Panc1 (cell line): ENCODE measurements at places on chromosomes 5 and 9. TPM values are rescaled to one million over a fixed set of nuclear protein-coding genes. Genes with fewer than 3 reads are reported as not detected.

The SLC6A3 gene
- 0.05 TPM for total RNA-seq

The SV2C gene
- not detected for total RNA-seq

The AQP3 gene
- 1.0 TPM for total RNA-seq

The SIT1 gene
- total RNA-seq, result not detected

The IL4 gene
- total RNA-seq, result not detected

The C6 gene
- total RNA-seq, result 0.13 TPM

The PCA3 gene
- total RNA-seq, result not detected

The LRRC19 gene
- not detected for total RNA-seq

The IFNK gene
- total RNA-seq, result not detected

The SPINK7 gene
- total RNA-seq, result not detected

The FGF1 gene
- not detected for total RNA-seq

The TLX3 gene
- total RNA-seq, result not detected

The DBH gene
- not detected for total RNA-seq

The PCDHB9 gene
- total RNA-seq, result 1.8 TPM

The CARTPT gene
- total RNA-seq, result not detected

The PCDHB12 gene
- total RNA-seq, result 0.44 TPM

The PPP2R2B gene
- total RNA-seq, result 8.8 TPM

The SFXN1 gene
- 88.3 TPM for total RNA-seq

The FAM221B gene
- total RNA-seq, result not detected

The GABRB2 gene
- total RNA-seq, result not detected

The DCTN3 gene
- total RNA-seq, result 110 TPM

The ZNF454 gene
- 0.10 TPM for total RNA-seq
